ENCODE measurements at places on chromosomes 3 and 15.

DNA sequence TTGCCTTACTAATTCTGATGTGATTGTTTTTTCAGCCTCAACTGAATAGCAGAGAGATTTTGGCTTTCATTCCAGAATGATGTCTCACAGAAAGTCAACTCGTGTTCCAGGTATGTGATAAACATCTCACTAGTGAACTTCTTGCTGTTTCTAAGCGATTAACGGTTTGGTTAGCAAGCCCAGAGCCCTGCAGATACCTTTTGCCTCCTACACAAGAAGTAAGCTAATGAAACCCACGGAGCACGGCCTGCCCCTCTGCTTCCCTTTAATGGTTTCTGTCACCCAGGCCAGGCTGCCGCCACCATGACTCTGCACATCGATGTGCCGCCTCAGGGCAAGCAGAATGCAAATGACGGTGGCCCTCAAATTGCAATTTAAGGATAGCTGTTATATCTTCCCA, 155.9 kb upstream of the ICE2 start:
- DNase-seq = no peak

- DNase-seq = no peak
Observed at GRCh38 chr3:16147220-16147994, 27.1 kb upstream of the GALNT15 start.

GRCh38 chr15:58298879-58299850, 132.6 kb upstream of the LIPC start:
- no peak for DNase-seq

GRCh38 chr3:143977341-143978262, 6.0 kb downstream of the DIPK2A start:
- no peak for DNase-seq

DNA sequence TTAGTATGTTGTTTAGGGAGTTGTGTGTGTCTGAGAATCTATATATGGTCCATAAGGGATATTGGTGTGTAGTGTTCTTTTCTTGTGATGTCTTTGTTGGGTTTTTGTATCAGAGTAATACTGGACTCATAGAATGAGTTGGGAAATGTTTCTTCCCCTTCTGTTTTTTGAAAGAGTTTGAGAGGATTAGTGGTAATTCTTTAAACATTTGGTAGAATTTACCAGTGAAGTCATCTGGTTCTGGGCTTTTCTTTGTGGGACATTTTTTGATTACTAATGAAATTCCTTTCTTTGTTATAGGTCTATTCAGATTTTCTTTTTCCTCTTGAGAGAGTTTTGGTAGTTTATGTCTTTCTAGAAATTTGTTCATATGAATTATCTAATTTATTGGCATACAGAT, 16.9 kb downstream of the ACKR2 start:
- no peak for DNase-seq

DNA sequence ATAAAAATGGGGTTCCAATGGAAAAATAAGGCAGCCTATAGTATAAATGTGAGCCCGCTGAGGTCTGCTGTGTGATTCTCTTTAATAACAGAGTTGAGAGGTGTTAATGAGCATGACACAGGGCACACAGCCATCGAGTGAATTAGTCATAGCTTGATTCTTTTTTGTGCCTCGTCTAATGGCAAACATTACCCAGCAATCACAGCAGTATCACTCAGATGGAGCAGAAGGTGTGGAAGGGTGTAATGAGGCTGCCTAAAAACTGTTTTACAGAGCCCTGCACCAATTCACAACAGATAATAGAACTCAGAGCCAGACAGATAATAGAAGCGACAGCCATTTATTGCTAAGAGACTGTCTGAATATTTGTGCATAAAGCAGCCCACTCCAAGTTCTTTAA, 178.6 kb upstream of the TPRG1 start:
- no peak for DNase-seq

All from CD4-positive, alpha-beta T cell treated with Interleukin-15 for 4 hours (primary cell).